ENCODE measurements at places on chromosomes 1 and 21. TPM values are rescaled to one million over a fixed set of nuclear protein-coding genes. Genes with fewer than 3 reads are reported as not detected.

F3 gene
- 365 TPM for total RNA-seq

PGLYRP4 gene
- not detected for total RNA-seq

OR2T29 gene
- not detected for total RNA-seq

- H3K27me3 ChIP-seq, result no peaks in the 10 kb centered on the region
- no peak overlapping the region for H3K4me3 ChIP-seq
- H3K27ac ChIP-seq, result no peak overlapping the region
- H3K36me3 ChIP-seq, result no peaks in the 10 kb centered on the region
These were observed 16.2 kb downstream of the INSRR start for GRCh38 chr1:156842618-156843300.

GRCh38 chr21:45644041-45644906 lies 749 bp downstream of the PCBP3 start:
- H3K4me1 ChIP-seq, result no peaks in the 10 kb centered on the region
- no peaks in the 10 kb centered on the region for H3K36me3 ChIP-seq
- H3K4me3 ChIP-seq, result peak overlapping the region; percentile 43
- no peaks in the 10 kb centered on the region for H3K27me3 ChIP-seq

Measured in ovary (tissue), 10 donors.